ENCODE measurements at places on chromosomes 11 and 22.

DNA sequence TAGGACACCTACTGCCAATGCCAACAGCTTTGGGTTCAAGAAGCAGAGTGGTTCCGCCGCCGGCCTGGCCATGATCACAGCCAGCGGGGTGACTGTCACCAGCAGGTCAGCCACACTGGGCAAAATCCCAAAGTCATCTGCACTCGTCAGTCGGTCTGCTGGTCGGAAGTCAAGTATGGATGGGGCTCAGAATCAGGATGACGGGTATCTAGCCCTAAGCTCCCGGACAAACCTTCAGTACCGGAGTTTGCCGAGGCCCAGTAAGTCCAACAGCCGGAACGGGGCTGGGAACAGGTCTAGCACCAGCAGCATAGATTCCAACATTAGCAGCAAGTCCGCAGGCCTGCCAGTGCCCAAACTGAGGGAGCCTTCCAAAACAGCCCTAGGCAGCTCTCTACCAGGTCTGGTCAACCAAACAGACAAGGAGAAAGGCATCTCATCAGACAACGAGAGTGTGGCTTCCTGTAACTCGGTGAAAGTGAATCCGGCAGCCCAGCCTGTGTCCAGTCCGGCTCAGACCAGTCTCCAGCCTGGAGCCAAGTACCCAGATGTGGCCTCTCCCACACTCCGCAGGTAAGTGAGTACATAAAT is 115.1 kb downstream of the DBX1 start:
- DNase-seq, result no peak

- DNase-seq, result no peak
Measured at GRCh38 chr22:33569559-33569958, 350.7 kb downstream of the LARGE1 start.

DNA sequence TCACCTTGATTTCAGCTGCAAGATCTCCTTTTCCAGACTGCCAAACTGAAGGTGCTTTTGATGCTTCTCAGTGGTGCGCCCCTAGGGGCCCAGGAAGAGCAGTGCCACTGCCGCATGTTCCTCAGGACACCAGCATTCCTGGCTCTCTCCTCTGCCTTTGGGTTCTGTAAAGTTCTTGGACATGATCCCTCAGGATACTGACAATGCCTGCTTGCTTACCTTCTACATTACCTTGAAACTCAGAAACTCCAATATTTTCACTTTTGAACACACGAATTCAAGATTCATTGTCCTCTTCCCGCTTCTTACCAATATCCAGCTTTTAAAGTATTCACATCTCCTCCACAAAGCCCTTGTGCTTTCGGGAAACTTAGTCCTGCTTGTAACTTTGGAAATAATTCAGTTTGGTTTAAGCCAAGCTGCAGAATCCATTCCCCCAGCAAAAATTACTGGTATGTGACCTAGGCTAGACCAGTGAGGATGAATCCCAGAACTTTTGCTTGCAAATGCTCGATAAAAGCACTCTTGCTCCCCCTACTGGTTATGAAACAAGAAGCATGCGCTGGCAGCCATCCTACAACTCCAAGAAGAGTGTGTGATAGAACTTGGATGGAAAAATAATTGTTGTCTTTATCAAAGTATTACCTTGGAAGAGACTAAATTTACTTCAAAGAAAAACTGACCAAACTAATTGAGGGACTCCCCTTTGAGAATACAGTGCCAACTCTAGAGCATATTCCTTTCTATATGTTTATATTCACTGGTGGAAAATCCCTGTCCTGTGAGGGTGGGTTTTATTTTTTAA is 16.5 kb upstream of the OR5B21 start:
- DNase-seq, result no peak

GRCh38 chr11:121367001-121367843 is 74.7 kb downstream of the SC5D start:
- DNase-seq, result peak; percentile 10

GRCh38 chr11:111155021-111155420 is 90.5 kb upstream of the POU2AF2 start:
- no peak for DNase-seq

DNA sequence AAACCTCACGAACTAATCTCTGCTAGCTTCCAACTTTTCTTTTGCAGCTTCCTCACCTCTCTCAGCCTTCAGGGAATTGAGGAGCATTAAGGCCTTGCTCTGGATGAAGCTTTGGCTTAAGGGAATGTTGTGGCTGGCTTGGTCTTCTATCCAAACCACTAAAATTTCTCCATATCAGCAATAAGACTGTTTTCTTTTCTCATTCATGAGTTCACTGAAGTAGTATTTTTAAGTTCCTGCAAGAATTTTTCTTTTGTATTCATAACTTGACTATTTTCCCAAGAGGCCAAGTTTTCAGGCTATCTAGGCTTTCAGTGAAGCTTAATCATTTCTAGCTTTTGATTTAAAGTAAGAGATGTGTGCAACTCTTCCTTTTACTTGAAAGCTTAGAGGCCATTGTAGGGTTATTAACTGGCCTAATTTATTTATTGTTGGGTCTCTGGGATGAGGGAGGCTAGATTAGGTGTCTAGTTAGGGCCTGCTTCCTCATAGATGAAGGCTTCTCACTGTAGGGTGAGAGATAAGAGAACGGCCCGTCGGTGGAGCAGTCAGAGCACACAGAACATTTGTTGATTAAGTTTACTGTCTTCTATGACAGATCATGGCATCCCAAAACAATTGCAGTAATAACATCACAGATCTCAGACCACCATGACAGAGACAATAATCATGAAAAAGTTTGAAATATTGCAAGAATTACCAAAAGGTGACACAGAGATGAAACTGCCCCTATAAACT is 33.2 kb downstream of the CSF2RB start:
- no peak for DNase-seq

DNA sequence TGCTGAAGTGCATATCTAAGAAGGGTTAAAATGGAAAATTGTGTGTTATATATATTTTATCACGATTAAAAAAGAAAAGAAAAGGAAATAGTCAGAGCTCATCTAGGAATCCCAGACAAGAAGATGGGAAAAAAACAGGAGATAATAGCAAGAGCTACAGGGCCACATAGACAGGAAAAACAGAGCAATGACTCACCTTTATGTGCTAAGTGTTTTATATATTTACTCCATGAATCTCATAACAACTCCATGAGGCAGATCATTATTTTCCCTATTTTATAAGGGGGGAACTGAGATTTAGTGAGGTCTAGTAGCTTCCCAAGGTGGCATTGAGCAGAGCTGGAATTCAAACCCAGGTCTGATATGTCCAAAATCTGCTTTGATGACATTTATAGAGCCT is 18.1 kb upstream of the ELF5 start:
- DNase-seq, result no peak

DNA sequence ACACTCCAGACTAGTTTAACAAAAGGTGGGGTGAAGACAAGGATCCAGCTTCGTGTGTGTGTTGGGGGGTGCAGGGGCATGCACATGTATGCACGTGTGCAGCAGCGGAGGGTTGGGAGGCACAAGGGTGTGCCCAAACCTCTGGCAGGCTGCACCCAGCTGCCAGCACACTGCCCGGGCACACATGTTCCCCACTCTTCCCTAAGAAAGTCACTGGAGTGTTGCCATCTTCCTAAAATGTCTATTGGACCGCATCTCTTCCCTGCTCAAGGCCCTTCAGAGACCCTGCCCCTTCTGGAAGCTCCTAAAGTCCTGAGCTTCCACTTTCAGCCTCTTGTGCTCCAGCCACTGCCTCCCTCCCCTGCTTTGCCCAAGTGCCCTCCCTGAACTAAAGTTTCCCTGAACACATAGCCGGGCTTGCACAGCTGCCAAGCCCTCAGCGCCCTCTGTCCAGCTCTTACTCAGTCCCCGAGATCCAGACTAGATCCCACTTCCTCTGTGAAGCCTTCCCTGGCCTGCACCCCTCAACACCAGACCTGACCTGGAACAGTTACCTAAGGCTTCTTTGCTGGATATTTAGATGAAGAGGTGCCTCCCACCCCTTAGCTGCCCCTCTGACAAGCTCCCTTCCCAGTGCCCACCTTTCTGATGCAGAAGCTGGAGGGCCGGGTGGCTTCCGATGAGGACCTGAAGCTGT is 6.0 kb downstream of the CFL1 start:
- no peak for DNase-seq

DNA sequence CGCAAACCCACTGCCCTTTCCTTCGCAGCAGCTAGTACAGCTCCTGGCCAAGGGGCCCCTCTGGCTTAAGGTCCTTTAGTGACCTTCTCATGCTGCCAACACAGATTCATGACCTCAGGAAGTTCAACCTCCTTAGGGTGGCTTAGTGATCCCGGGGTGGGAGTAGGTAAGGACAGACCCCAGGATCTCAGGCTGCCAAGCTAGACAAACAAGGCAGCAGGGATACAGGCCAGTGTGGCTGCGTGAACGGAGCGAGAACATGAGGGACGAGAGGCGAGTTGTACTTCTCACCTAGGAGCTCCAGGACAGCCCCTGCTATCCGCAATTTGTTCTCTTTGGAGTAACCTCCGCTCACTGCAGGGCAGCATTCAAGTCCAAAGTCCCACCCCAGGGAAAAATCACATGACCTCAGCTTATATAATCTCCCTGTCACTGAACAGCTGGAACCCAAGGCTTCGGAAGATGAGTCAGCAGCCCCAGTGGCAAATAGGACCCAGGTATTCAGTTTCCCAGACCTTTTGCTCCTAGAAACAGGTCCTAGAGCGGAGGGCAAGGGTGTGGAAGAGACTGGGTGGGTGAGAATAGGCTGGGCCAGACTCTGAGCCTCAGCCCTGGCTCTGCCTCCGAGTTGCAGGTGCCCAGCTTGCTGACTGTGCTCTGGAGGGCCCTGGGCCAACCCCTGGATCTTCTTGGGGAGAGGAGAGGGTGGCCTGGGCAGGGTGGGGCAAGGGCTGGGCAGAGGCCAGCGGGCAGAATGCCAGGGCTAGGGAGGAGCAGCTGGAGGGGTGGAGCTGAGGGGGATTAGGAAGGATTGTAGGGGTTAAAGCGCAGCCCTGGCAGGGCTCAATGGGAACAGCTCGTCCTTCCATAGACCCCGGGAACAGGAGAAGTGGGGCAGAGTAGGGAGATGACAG is 13.1 kb downstream of the USP2 start:
- no peak for DNase-seq

DNA sequence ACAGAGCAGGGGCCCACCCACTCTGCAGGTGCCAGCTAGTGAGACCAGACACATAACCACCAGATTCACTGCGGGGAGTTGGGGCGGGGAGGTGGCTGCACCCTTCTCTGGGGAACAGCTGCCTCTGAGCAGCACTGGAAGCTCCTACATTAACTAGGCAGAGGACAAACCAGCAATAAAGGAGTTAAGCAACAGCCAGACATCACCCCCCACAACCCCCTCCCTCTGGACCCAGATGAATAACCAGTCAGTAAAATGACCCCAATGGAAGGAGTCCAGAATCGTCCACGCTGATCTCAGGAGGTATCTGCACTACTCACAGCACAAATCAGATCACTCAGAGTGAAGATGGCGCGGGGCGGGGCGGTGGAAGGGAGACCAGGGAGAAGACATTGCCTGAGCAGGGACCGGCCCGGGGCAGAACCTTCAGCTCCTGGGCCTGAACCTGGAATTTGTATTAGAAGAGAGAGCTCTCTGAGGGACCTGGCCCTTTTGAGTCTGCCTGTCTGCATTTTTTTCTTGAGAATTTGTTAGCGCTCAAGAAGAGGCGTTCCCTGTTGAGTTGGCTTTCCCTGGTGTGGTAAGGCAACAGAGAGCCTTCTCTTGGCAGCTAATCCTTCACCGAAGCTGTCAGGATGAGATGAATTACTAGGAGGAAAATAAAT is 125.5 kb upstream of the NCAM1 start:
- DNase-seq, result no peak

- DNase-seq, result no peak
Measured at GRCh38 chr11:109808569-109808968, 284.6 kb upstream of the ZC3H12C start.

- DNase-seq, result no peak
Measured at GRCh38 chr11:70398834-70399680, 728 bp downstream of the CTTN start.

- DNase-seq, result no peak
Measured at GRCh38 chr11:12451179-12451814, 73.9 kb downstream of the PARVA start.

- DNase-seq, result no peak
Measured at GRCh38 chr11:112212290-112212689, 13.9 kb upstream of the PTS start.

GRCh38 chr22:46149512-46150033 is 753 bp upstream of the PPARA start:
- DNase-seq, result peak; percentile 73

- no peak for DNase-seq
Measured at GRCh38 chr11:130144861-130145281, 14.7 kb upstream of the ST14 start.

DNA sequence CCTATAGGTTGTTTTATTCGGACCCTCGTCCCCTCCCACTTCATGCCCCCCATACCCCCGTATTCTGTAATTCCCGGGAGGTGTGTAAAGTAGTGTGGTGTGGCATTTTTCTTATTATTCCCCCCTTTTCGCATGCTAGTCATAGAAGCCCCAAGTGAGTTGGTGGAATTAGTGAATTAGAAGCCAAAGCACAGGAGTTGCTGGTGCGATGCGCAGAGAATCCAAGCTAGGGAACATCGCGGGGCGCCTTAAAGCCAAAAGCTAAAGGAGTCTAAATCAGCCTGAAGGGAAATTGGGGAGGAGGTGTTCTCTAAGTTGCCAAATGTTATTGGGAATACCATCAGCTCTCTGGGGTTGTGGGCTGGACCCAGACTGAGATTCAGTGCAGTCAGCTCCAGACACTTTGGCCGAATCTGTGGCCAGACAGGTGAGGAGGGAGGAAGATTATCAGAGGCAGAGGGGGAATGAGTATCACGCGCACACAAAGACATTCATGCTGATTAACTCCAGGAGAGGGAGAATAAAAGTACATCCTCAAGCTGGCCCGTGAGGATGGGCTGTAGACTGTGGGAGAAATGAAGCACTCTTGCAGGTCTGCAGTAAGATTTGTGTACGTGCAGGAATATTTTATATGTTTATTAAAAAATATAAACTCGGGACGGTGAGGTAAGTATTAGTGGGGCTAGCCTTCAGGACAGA is 102.8 kb upstream of the HSD17B12 start:
- no peak for DNase-seq

DNA sequence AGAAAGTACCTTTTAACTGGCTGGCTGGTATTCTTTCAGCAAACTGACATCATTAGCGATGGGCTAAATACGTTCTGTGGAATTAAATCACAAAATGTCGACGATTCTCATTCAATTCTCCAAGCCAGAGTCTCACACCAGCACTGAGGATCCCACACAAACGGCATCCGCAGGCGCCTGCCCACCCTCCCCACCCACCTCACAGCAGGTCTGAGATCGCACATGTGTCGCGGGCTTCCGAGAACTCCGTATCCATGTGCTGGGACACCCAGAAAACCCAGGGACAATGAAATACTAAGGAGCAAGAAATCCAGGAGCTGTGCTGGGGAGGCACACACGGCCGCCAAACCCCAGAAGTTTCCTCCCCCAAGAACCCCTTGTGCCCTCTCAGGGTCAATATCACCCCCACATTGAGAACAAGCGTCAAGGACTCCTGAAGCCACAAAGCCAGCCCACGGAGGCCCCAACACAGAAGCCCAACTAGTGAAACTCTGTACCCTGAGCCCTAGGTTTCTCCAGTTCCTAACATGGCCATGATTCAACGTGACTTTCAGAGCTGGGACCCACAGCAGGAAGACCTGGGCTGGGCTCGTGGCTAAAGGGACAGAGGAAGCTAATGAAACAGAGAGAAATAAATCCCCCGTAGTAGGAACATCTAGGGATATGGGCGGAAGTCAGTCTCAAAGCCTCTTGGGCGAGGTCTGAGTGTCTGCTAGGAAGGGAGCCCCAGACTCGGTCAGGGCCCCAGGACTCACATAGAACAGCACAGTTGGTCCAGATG is 8.0 kb downstream of the TOLLIP start:
- no peak for DNase-seq
